ENCODE measurements at places on chromosomes 7 and 10.

GRCh38 chr10:113788604-113789083 is 37.2 kb downstream of the PLEKHS1 start:
- DNase-seq = no peak

GRCh38 chr10:44963772-44964633 is 4.4 kb downstream of the RASSF4 start:
- no peak for DNase-seq

- DNase-seq = no peak
These were observed 437.1 kb downstream of the HTR7 start for GRCh38 chr10:90420637-90421318.

DNA sequence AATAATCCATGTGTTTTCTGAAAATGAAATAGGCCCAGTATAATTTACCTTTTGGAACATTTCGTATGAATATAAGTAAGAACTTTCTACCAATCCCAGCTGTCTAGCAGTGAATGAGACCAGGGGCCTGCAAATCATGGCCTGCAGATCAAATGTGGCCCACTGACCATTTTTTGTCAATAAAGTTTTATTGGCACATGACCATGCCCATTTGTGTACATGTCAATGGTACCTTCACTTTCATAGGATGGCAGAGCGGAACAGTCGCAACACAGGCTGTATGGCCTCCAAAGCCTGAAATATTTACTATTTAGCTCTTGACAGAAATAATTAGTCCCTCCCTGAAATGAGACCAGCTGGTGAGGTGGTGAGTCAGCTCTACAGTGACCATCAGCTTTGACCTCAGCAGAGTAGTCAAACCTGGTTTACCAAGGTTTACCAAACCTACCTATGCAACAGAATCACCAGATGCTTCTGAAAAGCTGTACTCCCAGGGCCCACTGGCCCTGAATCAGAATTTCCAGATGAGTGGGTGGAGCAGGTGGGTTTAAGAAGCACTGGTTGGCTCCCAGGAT is 13.8 kb upstream of the C10orf90 start:
- no peak for DNase-seq

DNA sequence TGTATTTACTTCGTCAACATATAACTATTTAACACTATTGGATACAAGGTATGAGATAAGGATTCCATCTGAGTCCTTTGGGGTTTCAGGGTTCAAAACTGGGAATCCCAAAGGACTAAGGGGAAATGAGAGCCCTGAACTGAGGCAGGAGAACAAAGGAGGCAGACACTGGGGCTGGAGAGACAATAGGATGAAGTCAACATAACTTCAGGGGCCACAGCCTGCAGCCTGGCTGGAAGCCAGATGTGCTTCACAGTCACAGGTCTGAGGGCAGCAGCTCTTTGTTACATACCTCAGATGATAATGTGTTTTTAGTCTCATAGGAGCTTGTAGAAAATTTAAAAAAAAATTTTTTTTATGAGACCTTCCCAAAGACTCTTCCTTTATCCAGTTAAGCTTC is 73.3 kb downstream of the NRF1 start:
- no peak for DNase-seq

DNA sequence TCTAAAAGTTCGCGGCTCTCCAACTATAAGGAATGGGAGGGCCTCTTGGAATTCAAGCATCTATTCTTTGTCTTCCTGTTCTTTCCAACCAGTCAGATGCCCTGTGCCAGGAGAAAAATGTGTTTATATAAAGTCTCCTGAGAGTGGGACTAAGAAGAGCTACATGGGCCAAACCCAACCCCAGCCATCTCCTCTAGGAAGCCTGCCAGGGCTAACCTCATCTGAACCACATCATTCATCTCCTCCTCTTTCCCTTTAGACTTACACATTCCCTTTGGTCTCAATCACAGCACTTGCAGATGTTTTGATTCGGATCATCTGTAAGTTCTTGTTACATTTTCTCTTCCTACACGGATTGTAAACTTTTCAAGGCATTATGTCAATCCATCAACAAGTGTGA is 62.6 kb downstream of the DOCK4 start:
- no peak for DNase-seq

DNA sequence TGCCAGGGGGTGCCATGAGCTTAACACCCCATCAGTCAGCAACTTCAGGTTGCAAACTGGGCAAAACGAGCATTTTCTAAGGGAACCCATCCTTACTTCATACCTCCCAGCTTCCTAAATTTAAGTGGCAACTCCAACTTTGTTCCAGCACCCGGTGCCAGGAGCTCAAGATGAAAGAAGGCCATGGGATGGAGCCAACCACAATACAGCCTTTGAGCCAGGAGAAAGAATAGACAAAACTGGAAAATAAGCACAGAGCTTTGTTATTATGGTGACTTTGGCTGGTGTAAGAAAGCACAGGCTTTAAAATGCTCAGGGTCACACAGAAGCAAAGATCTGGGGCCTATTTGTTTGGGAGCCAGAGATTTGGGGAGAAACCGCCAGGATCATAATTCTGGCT is 388.7 kb upstream of the MGMT start:
- DNase-seq = no peak

DNA sequence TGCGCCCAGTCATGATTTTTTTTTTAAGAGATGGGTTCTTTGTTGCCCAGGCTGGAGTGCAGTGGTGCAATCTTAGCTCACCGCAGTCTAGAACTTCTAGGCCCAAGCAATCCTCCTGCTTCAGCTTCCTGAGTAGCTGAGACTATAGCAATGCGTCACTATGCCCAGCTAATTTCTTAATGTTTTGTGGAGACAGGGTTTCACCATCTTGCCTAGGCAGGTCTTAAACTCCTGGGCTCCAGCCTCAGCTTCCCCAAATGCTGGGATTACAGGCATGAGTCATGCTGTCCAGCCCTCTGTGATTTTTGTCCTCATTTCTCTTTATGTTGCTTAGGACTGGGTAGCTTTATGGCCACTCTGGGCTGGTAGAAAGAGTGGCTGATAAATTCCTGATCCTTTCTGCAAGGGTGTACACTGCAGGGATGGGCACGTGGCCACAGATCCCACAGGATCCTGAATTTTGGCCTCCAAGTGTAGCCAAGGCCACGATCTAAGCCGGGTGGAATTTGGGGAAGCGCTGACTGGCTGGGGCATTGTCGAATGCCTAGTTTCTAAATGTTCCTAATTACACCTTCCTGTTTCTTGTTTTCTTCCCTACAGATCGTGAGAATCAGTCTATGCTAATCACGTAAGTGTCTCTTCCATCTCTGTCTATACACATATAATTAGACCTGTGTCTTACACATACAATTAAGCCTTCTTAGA is 24.1 kb upstream of the MYH16 start:
- DNase-seq = no peak

- peak; percentile 8 for DNase-seq
These were observed 22.0 kb downstream of the CSGALNACT2 start for GRCh38 chr10:43160046-43160920.

GRCh38 chr7:65554-65953 is 126.8 kb upstream of the FAM20C start:
- DNase-seq = no peak

DNA sequence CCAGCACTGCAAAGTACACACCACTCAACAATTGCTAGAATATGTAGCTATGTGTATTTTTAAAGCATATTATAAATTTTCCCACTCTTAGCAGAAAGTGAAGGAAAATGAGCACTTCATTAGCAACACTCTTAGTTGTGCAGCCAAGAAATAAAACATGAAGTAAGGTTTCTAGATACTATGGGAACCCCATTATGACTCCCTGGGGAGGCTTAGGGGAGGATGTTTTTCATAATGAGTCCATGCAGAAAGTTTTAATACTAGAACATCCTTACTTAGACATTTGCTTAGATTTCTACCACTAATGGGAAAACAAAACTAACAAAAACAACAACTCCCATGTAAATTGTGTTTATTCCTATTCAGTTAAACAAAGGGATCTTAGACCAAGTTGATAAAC is 148.4 kb upstream of the HDAC9 start:
- DNase-seq = no peak

DNA sequence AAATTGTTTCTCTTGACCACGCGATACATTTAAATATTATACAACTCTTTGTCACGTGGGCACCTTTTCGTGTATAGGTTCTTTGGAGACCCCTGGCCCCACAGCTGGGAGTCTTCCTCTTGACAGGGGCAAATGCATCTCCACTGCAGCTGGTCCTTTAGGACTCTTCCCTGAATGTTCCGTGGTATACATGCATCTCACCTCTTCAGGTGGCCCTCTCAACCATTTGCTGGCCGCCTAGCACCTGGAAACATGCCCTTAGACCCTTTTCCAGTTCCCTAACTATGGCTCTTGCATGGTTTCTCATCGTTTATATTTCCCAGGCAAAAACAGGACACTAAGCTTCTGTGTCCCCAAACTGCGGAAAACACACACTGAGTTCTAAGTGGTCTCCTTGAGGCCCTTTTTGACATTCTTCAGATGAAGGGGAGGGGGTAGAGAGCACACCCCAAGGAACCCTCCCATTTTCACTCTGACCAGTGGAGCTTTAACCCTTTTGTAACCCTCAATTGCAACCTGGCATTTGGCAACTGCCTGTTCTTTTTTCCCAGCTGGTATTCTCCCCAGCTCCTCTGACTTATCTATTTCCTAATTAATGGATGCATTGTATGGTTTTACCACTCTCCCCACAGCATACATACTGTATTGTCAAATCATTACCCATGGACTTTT is 20.6 kb downstream of the HNRNPA2B1 start:
- DNase-seq = no peak

DNA sequence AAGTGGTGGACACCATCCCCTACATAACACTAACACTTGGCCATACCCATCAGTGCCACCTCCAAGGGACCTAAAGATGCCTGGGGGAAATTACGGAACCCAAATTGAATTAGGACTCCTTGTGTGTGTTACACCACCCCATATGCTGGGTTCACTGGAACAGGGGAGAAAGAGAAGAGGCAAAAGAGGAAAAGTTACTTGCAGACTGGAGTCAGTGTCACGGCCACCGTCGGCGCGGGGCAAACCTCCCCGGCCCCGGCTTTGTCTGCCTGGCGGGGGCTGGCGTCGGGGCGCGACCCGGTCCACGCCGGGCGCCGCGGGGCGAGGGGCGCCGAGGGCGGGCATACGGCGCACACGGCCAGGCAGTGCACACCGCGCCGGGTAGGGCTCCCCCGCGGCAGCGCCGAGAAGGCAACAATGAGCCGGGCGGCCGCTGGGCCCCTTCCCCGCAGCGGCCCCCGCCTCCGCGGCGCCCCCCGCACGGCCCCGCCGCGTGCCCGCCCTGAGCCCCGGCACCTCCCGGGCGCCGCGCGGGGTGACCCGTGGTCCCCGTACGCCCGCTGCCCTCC is 171.1 kb downstream of the FAM107B start:
- DNase-seq = no peak

GRCh38 chr7:143016996-143017395 is 9.9 kb downstream of the OR9A2 start:
- no peak for DNase-seq

DNA sequence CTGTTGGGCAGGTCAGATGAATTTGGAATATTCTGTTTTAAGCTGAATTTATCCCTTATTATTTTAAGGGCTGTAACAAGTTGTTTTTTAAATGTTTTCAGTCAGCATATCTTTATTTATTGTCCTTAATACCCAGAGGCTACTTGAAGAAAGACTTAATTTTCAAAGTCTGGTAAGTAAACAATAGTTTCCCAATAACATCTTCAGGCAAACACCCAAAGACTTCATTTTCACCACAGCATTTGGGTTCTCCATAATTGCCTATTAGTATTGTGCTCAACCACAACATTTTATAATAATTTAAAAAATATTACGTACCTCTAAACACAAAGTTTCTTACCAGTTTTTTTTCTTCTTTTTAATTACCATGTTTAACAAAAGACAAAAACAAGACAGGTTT is 60.0 kb upstream of the MKLN1 start:
- no peak for DNase-seq

- DNase-seq = no peak
These were observed 271.7 kb downstream of the ARHGAP12 start for GRCh38 chr10:31656851-31657433.

GRCh38 chr10:20682782-20683181 is 214.3 kb downstream of the NEBL start:
- no peak for DNase-seq

- DNase-seq = no peak
These were observed 11.0 kb downstream of the TLL2 start for GRCh38 chr10:96502561-96503282.

- DNase-seq = no peak
These were observed 77.8 kb upstream of the NRP1 start for GRCh38 chr10:33412241-33412640.

- DNase-seq = no peak
These were observed at the start of gene TRIM24 for GRCh38 chr7:138460176-138460648. Gene TRIM24 (plus strand): TSS chr7:138460259. CDS start chr7:138460549, 290 bp downstream.

DNA sequence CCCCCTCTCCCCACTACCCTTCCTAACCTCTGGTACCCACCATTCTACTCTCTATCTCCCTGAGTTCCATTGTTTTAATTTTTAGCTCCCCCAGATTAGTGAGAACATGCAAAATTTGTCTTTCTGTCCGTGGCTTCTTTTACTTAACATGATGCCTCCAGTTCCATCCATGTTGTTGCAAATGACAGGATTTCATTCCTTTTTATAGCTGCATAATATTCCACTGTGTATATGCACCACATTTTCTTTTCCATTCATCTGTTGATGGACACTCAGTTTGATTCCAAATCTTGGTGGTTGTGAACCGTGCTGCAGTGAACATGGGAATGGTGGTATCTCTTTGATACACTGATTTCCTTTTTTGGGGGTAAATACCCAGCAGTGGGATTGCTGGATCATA is 22.0 kb downstream of the DENND10 start:
- no peak for DNase-seq

GRCh38 chr10:98589691-98590090 is 143.0 kb upstream of the HPS1 start:
- DNase-seq = no peak

- no peak for DNase-seq
These were observed 52.3 kb downstream of the CDCA7L start for GRCh38 chr7:21893401-21893800.

Data from stimulated activated CD8-positive, alpha-beta memory T cell treated with anti-CD3 and anti-CD28 coated beads, Interleukin-12 subunit alpha, Interleukin-12 subunit beta, amount 100 ng/mL, for 4 hours (primary cell).